AG04449 (cell line): ENCODE measurements at places on chromosomes 12 and 14.

- DNase-seq, result no peak
These were observed 40.7 kb downstream of the TPCN1 start for GRCh38 chr12:113261847-113262470.

DNA sequence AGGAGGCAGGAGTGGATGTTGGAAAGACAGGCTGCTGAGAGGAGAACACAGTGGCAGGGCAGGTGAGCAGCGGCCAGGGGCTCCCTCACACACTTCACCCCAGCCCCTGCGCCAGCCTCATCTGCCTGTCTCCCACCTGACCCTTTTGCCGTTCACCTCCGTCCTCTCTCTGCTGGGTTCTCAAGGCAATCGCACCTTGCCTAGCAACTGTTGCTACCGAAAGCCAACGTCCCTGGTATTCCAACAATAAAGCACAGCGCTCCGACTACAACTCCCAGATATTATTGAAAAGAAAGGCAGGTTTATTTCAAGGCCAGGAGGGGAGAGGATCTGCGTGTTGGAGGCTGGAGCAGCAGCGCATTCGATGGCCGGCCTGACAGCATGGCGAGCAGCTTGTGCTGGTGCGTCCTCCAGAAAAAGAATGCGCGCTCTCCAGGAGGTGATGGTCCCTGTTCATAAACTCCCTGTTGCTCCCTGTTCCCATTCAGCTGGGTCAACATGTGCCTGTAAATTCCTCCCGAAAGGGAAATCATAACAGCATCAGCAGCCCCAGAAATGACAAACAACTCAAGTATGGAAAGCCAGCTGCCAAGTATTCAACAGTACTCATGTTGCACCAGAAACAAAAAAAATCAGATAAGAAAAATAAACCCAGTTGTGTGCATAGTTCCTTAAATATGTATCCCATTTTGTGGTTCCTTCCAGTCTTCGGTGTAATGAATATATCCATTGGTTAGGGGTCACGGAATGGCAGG, 153.0 kb upstream of the DIO3 start:
- peak; percentile 31 for DNase-seq

GRCh38 chr14:77031759-77032490, 3.4 kb upstream of the IRF2BPL start:
- DNase-seq, result no peak

GRCh38 chr12:54398995-54399793, 14.7 kb upstream of the ZNF385A start:
- no peak for DNase-seq

GRCh38 chr12:125216756-125217155, 151.5 kb downstream of the AACS start:
- no peak for DNase-seq
